ENCODE measurements at places on chromosomes 11 and 22.

DNA sequence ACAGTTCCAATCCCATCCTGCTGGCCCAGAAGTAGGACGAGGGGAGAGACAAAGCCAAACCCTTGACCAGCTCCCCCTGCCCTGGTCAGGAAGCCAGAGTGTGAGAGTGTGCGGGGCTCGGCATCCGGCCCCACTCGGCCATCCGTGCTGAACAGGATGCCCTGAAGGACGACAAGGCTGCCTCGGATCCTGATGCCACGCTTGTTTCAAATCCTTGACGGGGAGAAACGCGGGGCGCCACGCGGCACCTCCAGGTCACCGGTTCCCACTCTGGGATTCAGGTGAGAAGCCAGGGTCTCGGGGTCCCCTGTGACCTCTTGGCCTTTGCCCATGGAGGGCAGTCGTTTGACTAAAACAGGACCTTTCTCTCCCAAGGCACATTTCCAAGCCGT lies 167.8 kb downstream of the BRD1 start:
- no peak for DNase-seq

DNA sequence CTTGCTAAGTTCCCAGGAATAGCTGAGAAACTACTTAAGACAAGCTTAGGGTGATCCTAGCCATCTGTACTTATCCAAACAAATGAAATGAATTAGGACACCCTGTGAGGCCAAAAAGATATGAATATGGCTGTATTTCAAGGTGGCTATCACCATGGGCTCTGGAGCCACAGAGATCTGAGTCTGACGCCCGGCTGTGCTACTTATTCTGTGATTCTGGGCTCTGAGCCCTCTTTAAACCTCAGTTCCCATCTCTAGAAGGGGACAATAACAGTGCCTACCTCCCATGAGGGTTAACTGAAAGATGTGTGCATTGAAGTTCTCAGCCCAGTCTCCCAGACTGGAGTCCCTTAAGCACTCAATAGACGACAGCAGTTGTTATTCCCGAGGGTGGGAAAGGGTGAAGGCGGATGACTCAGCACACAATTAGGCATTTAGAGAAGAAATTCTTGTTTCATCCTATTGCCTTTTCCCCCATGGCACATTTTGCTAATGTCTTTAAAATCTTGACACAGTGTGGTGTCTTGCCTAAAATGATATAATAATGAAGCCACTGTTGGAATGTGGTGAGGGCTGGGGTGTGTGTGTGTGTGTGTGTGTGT lies 132.5 kb downstream of the ADAMTS15 start:
- no peak for DNase-seq

DNA sequence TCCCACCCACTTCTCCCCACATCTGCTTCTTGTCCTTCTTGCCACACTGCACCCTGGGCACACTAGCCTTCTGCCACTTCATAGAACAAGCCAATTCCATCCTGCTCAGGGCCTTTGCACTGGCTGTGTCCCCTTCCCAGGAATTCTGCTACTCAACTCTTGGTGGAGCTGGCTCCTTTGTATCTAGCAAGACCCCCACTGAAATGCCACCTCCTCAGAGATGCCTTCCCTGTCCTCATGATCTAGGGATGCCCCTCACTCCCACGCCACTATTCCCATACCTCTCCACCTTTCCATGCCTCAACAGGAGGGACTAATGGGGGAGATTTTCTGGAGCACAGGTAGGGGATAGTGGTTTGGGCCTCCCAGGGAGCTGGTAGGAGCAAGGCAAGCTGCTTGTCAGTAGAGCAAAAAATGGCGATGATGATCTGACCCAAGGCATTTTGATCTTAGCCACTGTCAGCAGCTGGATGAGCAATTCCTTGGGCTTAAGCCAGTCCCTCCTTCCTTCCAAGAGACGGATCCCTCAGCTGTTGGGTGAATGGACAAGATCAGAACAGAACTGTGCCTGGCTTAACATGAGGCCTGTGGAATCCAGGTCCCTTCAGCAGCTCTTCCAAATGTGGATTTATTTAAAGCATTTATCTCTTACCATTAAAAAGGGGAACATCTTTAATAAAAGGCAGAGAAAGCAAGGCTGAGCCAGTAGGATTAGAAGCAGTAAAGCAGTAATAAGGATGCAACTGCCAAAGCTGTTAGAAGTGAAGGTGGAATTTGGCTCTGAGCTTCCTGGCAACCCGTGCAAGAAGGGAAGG lies 4.0 kb upstream of the PRDM11 start:
- no peak for DNase-seq

DNA sequence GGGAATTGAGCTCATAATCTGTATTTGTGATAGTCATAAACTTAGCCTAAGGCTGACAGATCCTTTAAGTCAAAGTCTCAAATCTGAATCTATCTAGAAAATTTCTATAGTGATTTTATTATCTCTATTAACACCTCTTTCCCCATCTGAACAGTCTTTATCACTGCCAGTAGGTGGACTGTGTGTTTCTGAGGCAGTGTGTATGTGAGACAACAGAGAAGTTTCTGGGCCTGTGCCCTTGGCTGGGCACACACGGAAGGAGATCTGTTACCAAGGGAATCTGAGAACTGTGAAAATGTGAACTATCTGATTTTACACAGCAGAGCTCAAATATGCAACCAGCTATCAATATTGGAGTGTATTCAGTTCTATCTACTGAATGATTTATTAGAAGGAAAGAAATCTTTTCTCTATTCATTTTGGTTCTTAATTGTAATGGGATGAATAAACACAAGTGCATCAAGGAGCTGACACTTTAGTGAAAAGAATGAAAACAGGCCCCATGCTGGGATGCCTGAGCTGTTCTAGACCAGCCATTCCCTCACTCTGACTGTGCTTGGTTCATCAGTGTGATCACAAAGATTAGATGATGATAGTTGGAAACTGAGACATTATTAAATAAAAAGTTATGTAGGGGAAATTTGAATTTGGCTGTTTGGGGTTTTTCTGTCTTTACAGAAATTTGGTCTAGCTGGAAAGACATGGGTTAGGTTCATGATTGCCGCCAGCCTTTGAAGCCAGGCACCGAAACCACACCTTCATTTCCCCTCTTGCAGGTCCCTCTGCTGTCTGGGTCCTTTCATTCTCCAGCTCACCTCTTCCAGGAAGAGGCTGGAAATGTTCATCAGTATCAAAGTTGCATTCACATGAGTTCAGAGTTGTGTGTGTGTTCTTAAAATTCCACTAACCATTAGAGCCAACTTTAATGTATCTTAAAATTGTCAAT lies 68.1 kb downstream of the LIF start:
- DNase-seq = no peak

DNA sequence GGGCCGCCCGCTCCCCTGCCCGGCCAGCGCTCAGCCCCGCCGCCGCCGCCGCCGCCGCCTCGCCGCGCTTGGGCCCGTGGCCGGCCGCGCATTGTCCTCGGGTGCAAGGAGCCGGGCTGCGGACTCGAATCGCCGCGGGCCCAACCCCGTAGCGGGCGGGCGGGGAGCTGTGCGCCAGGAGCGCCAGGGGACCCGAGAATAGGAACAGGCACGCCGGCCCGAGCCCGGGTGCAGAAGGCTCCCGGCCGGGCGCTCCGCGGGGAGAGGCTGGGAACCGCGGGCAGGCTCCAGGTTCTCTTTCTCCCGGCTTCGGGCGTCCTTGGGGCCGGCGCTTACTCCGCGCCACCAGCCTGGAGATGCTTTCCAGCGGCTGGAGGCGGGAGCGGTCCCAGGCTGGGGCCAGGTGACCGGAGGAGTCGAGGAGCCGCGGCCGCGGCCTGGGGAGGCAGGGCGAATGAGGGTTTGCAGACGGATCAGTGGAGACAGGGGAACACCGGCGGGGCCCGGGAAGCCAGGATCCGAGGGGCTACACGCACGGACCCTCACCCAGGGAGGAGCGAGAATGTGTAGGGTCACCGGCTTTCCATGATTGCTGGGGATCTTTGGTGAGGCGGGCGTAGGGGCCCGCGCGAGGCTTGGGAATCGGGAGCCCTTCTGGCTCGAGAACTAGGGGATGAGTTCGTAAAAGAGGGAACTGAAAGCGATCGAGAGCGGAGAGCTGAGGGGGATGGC lies 726 bp downstream of the PKNOX2 start:
- DNase-seq = peak; percentile 14

- DNase-seq = no peak
These were observed 3.0 kb downstream of the INPPL1 start for GRCh38 chr11:72227316-72228228.

GRCh38 chr22:31340765-31341247 lies 5.3 kb downstream of the PATZ1 start:
- DNase-seq = no peak

- no peak for DNase-seq
These were observed 18.4 kb downstream of the TTC12 start for GRCh38 chr11:113332638-113333329.

DNA sequence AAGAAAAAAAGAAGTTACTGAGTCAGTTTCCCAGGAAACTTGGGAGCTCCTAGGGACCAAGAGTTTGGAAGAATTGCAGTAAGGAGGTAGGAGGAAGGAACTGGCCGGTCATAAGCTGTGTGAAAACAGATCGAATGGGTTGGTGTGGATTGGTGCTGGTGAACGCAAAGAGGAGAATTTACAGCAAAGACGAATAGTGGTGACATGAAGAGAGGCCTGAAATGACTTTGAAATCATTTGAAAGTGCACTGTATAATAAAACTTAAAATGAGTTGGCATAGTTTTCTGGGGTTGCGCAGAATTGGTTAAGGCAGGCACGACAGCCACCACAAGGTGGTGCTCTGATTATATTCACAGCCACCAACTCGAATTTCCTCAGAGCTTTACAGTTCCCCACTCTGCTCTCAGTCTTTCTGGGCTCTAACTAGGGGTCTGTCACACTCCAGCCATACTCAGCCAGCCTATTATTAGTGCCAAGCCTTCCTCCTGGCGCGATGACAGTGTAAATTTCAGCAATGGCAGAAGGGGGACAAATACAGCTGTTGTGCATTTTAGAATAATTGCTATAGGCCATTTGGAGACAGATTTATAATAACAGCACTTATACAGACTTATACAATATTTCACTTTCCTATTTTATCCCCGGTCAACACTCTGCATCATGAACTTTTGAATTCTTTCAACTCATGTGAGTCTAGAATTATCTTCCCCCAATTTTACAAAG lies 8.3 kb upstream of the HTR3B start:
- peak; percentile 56 for DNase-seq

DNA sequence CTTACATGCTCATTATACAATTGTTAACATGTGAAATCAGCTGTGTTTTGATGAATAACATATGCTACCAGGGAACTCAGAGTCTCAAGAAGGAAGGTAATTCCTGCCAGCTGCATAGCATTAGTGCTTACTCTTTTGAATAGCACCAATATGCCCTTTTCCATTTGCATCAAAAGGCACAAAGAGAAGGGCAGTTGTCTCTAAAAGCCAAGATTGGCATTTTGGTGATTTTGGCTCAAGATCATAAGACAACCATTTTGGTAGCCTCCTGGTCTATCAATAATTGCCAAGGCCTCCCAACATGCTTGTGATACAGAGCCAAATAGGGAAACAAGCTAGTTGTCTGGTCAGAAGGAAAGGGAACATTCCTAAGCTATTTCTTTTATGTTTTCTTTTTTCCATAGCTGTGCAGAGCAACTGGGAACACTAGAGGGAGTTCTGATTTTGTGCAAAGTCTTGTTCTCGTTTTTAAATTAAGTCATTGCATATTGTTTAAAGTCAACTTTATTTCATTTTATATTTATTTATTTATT lies 416.7 kb upstream of the CHORDC1 start:
- DNase-seq = no peak

DNA sequence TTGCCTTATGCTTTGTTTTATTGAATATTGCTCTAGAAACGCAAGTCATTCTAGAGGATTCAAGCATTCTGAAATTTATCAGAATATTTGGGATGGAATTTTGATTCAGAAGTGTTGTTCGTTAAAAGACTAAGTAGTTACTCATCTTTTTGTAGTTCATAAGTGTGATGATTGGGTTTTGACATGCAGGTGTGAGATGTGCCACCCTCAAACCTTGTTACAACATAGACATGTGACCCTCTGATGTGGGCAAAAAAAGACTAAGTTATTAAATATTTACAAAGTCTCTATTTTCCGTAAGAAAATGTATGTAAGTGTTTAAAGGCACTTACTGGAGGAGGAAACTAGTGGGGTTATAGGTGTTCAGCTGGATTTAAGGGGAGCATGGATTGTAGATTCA lies 8.9 kb downstream of the YWHAH start:
- no peak for DNase-seq
